ENCODE measurements at places on chromosomes 11 and 22. TPM values are rescaled to one million over a fixed set of nuclear protein-coding genes. Genes with fewer than 3 reads are reported as not detected.
A peak's percentile ranks its signal among the peaks of the same experiment; 100 is the strongest.

The C11orf71 gene
- 4.8 TPM for total RNA-seq

GRCh38 chr22:21865041-21865440 lies 2.4 kb downstream of the MAPK1 start:
- no peaks in the 10 kb centered on the region for H3K27me3 ChIP-seq
- H3K36me3 ChIP-seq = peaks cover 11% of the 10 kb centered on the region
- H3K27ac ChIP-seq = no peak overlapping the region
- H3K4me3 ChIP-seq = no peak overlapping the region

The PTGDR2 gene
- total RNA-seq = 1.1 TPM

DNA sequence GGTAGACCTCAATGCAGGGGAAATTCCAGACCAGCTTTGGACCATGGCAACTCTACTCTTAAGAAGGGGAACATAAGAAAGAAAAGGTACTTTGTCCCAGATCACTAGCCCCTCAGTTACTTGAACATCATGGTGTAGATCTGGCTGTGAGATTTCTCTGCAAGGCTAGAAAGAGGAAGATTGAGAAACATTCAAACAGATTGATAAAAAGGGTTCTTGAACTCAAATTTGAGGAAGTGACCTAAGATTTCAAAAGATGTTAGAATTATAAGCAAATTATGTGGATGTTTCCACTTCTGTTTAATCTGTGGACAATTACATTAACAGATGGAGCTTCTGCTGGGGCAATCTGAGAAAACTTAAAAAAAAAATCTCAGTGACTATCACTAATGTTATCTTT lies 21.8 kb upstream of the UPB1 start:
- H3K4me3 ChIP-seq = no peak overlapping the region
- peak overlapping the region; percentile 94 for H3K27ac ChIP-seq
- H3K4me1 ChIP-seq = peaks cover 38% of the 10 kb centered on the region
- no peak for DNase-seq
- H3K36me3 ChIP-seq = no peaks in the 10 kb centered on the region

The IFT27 gene
- total RNA-seq = 22.6 TPM

The POLR2F gene
- 77.3 TPM for total RNA-seq

GRCh38 chr22:36977401-36977861 lies 41.8 kb downstream of the TST start:
- H3K36me3 ChIP-seq = no peaks in the 10 kb centered on the region
- DNase-seq = peak; percentile 13
- H3K4me1 ChIP-seq = peaks cover 5% of the 10 kb centered on the region
- peak overlapping the region; percentile 22 for H3K4me3 ChIP-seq
- no peak overlapping the region for H3K27ac ChIP-seq
- peaks cover 4% of the 10 kb centered on the region for H3K27me3 ChIP-seq

DNA sequence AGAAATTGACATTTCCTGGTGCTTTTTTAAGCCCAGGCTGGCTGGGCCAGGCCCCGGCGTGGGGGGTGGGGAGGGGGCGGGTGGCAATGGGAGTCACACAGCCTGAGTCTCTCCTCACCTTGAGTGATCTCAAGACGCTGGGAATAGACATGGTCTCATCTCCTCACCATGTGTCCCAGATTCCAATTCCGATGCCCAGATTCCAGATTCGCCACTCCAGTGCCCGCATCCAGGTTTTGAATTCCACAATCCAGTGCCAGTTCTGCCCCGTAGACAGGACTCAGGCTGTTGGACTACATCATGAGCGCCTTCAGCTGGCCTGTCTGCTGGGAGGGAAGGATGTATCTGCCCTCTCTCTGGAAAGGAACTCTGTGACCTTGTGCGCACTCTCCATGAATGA lies 19.1 kb downstream of the KCNC1 start:
- H3K4me3 ChIP-seq = no peak overlapping the region
- H3K27ac ChIP-seq = no peak overlapping the region
- peaks cover 23% of the 10 kb centered on the region for H3K27me3 ChIP-seq
- DNase-seq = no peak
- no peaks in the 10 kb centered on the region for H3K4me1 ChIP-seq
- H3K36me3 ChIP-seq = no peaks in the 10 kb centered on the region

- peaks cover 43% of the 10 kb centered on the region for H3K4me1 ChIP-seq
- H3K27ac ChIP-seq = no peak overlapping the region
- DNase-seq = peak; percentile 72
- peak overlapping the region; percentile 32 for H3K4me3 ChIP-seq
- no peaks in the 10 kb centered on the region for H3K27me3 ChIP-seq
- peaks cover 6% of the 10 kb centered on the region for H3K36me3 ChIP-seq
These were observed 1252.7 kb downstream of the BRD1 start for GRCh38 chr22:48574776-48575617.

DNA sequence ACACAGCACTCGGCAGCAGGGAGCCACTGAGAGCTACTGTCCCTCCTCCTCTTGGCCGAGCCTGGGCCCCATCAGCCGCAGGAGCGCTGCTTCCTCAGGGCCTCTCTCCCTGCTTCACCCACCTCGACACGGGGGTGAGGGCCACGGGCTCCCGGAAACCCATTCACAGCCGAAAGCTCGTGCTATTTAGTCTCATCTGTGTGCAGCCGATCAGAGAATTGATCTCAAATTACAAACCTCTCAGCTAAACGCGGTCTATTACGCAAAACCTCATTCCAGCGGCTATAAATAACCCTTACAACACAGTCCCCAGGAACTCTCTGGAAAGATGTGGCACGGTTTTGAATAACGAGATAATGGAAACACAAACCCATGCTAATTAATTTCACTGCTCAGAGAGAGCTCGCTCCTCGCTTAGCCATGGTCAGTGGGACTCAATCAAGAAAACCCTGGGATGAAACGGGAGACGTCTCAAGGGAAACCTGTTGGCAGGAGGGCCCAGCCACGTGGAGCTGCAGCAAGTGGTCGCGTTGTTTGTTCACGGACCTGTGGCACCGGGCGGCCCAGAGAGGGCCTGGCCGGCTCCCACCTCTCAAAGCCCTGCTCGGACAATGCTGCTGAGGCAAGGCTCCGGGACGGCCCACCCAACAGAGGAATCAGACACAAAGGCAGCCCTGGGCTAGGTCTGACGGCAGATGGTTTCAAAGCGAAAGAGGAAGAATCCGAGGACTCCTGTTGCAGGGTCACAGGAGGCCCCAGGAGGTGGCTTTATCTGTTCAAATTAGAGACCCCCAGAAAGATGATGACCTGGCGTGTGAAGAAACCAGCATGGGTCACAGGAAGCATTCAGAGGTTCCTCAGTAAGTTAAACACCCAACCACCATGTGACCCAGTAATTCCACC lies 210.5 kb downstream of the CTTN start:
- H3K27me3 ChIP-seq = no peaks in the 10 kb centered on the region
- H3K4me1 ChIP-seq = no peaks in the 10 kb centered on the region
- no peaks in the 10 kb centered on the region for H3K36me3 ChIP-seq
- no peak for DNase-seq
- H3K27ac ChIP-seq = no peak overlapping the region

GRCh38 chr11:93608364-93608763 lies 53.1 kb upstream of the CEP295 start:
- DNase-seq = no peak
- H3K4me3 ChIP-seq = no peak overlapping the region
- no peak overlapping the region for H3K27ac ChIP-seq
- H3K27me3 ChIP-seq = no peaks in the 10 kb centered on the region
- no peaks in the 10 kb centered on the region for H3K4me1 ChIP-seq

DNA sequence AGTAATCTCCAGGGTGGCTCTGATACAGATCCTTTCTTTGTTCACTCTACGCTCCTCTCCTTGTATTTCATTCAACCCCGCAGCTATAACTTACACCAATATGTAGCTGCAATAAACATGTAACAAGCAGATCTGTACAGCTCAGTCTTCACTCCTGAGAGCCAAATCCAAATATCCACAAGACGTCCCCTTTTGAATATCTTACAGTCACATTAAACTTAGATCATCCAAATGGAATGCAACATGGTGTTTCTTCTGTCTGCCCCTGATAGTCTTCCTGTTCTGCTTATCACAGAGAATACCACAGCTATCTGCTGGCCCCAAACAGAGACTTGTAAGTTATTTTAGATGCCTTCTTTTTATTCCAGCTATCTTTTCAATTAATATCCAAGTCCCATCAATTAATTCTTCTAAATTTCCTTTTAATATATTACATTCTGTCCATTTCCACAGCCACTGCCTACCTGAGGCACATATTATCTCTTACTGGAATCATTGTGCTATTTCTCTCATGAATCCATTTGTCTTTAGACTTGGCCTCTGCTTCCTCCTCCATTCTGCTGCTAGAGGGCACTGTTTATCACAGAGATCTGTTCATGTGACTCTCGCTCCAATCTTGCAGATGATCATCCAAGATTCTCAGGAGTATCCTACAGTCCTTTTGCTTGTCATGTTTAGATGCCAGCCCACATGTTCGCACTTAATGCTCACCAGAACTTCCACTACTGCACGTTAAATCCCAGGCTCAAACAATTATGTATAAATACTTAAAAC lies 908.6 kb downstream of the NTM start:
- DNase-seq = no peak
- no peak overlapping the region for H3K4me3 ChIP-seq
- no peak overlapping the region for H3K27ac ChIP-seq
- H3K27me3 ChIP-seq = no peaks in the 10 kb centered on the region
- no peaks in the 10 kb centered on the region for H3K4me1 ChIP-seq

The ACRV1 gene
- total RNA-seq = not detected

- DNase-seq = no peak
- H3K4me1 ChIP-seq = peaks cover 11% of the 10 kb centered on the region
- H3K27ac ChIP-seq = no peak overlapping the region
- no peaks in the 10 kb centered on the region for H3K27me3 ChIP-seq
These were observed 41.8 kb downstream of the MACROD1 start for GRCh38 chr11:64124147-64124546.

- no peaks in the 10 kb centered on the region for H3K27me3 ChIP-seq
- no peak overlapping the region for H3K4me3 ChIP-seq
- 0 out of 2 replicates have a peak, but pooled peaks cover 2% of the 10 kb centered on the region for H3K4me1 ChIP-seq
- no peaks in the 10 kb centered on the region for H3K36me3 ChIP-seq
- no peak overlapping the region for H3K27ac ChIP-seq
These were observed 34.6 kb downstream of the CSNK2A3 start for GRCh38 chr11:11318461-11318860.

DNA sequence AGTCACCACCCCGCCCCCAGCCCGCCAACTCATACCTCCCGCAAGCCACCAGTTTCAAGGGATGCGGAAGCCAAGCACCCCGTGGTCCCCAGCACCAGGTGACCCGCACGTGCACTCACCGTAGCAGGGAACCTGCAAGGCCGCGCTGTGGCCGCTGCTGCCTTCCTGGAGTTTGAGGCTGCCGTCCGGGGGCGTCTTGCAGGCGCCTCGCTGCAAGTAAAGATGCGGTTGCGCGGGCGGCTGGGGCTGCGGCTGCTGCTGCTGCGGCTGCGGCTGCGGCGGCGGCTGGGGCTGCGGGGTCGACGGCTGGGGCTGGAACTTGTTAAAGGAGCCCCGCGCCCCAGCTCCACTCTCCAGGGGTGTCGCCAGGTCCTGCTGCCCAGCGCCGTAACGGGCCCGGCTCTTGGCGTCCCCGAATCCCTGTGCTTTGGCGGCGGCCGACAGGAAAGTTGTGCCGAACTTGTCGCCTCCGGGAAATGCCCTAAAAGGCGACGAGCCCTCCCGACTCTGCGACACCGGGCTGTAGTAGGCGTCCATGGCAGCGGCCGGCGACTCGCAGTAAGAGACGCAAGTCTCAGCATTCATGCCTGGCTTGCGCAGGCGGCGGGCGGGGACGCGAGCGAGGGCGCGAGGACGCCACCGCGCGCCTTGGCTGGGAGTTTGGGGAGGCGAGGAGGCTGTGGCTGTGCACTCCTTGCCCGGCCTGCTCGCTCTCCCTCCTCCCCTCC lies at the start of gene ALX4:
Gene ALX4, minus strand, starts transcription at position 662 of the 728 bp plus-strand sequence. Its CDS starts 77 bp downstream, at position 585.
- no peaks in the 10 kb centered on the region for H3K27me3 ChIP-seq
- H3K4me3 ChIP-seq = peak within 1 kb of the TSS; percentile 82
- H3K27ac ChIP-seq = peak within 1 kb of the TSS; percentile 32
- DNase-seq = peak; percentile 90
- H3K36me3 ChIP-seq = peaks cover 46% of the 10 kb centered on the region

DNA sequence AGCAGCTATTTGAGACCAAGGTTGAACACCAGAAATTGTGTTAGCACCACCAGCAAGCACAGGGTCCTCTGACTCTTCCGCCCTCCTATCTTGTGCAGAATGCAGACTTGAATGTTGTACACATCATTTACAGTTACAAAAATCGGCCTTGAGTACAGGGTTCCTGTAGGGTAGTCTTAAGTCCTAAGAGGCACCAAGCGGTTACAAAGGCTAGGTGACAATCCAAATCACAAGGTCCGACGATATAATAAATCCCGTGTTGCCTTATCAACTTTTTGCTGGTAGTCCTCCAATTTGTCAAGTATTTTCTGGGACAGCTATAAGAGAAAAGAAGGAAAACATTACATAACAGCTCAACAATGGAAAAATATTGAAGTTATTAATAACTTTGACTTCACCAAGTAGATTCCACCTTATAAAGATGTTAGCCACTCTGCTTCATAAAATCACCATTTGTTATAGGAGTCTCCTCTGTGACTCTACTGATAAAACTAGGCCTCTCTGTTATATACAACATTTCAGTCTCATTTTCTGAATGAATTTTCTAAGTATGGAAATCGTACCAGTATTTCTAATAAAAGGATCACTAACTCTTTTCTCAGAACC lies 11.8 kb upstream of the FNBP4 start:
- H3K4me3 ChIP-seq = no peak overlapping the region
- H3K36me3 ChIP-seq = peaks cover 76% of the 10 kb centered on the region
- H3K27ac ChIP-seq = no peak overlapping the region
- no peaks in the 10 kb centered on the region for H3K27me3 ChIP-seq

The GUCY1A2 gene
- 0.13 TPM for total RNA-seq

DNA sequence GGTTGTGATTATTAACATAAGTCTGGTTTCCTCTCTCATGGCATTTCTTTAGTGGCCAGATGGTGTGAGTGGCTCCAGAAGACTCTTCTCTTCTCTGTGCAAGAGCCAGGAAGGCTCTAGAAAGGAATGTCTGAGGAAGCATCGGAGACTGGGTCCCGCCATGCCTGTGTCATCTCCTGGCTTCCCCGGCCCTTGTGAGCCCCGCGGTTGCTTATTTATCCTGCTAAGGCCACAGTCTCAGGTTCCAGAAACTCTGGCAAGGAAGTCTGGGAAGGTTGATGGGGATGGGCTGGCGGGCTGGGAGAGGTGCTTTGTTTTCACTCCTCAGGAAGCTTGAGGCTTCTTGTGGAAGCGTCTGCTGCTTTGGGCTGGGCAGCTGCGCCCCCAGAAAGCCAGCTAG lies 18.9 kb downstream of the BCR start:
- no peak for DNase-seq
- peaks cover 25% of the 10 kb centered on the region for H3K36me3 ChIP-seq
- 0 out of 2 replicates have a peak overlapping the region, but pooled peaks have one; percentile 10 for H3K27ac ChIP-seq
- peaks cover 16% of the 10 kb centered on the region for H3K4me1 ChIP-seq
- H3K4me3 ChIP-seq = no peak overlapping the region
- no peaks in the 10 kb centered on the region for H3K27me3 ChIP-seq

- H3K27ac ChIP-seq = peak overlapping the region; percentile 7
- peaks cover 9% of the 10 kb centered on the region for H3K4me1 ChIP-seq
- peak overlapping the region; percentile 16 for H3K4me3 ChIP-seq
These were observed 22.7 kb downstream of the BTBD10 start for GRCh38 chr11:13440100-13440855.

- no peaks in the 10 kb centered on the region for H3K27me3 ChIP-seq
- H3K36me3 ChIP-seq = no peaks in the 10 kb centered on the region
- peaks cover 68% of the 10 kb centered on the region for H3K4me1 ChIP-seq
- peak overlapping the region; percentile 6 for H3K4me3 ChIP-seq
These were observed 92.9 kb upstream of the PARVA start for GRCh38 chr11:12284316-12285050.
